ENCODE measurements at places on chromosomes 1 and 21.

GRCh38 chr1:41754540-41754939, 164.2 kb downstream of the HIVEP3 start:
- peak; percentile 73 for DNase-seq

DNA sequence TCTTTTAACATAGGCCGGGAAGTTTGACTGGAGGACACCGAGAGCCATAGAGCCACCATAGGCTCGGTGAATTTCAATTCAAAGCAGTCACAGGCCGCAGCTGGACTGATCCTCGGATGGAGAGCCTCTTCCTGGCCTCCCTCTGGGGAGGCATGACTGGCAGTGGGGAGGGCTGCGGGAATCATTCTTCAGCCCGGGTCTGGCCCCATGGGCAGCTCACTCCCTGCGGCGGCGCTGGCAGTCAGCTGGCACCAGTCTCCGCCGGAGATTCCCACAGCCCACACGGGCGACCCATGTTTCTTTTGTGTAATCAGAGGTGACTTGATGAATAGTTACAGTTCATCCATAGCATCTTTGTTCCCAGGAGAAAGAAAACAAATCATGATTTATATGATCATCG, 10.6 kb downstream of the ESPN start:
- no peak for DNase-seq

- no peak for DNase-seq
Observed at GRCh38 chr21:27814226-27814625, 847.3 kb upstream of the ADAMTS5 start.

DNA sequence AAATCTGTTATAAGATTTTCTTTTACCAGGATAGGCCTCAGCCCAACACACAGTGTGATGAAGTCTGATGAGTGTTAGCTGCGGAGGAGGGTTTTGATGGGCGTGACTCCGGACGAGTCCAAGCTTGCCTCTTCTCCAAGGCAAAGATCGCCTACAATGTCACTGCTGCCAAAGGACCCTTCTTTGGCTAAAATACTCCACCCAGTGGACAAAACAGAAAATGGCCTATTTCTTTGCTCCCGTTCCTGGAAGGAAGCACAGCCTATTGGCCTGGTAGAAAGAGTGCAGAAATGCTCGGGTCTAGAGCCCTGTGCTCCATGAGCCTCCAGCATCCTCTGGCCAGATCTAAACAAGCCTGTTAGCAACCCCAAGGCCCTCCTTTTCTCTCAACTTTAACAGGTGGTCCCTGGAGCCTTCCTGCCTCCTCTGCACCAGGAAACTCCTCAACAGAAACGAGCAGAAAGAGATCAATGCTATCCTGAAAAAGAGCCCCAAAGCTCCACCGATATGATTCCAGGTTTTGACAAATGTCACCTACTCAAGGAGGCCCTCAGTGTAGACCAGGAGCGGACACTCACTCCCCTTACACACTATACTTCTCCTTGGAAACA, 3.4 kb upstream of the CASQ2 start:
- peak; percentile 68 for DNase-seq

DNA sequence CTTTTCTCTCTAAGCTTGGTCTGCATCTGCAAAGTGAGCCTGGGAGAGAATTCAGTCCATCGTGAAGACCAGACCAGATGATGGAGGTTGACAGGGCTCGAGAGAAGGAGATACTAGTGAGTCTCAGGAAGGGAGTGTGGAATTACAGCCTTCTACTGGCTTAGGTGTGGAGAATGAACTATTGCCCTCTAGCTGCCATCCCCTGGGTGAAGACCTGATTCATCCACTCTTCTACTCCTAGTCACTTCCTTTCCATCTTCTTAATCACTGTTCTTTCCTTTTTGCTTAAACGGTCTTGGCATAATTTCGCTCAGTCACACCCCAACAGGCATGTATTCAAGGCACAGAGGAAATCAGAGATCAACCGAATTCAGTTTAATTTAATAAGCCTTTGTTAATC, 34.0 kb upstream of the HSD17B7 start:
- no peak for DNase-seq

DNA sequence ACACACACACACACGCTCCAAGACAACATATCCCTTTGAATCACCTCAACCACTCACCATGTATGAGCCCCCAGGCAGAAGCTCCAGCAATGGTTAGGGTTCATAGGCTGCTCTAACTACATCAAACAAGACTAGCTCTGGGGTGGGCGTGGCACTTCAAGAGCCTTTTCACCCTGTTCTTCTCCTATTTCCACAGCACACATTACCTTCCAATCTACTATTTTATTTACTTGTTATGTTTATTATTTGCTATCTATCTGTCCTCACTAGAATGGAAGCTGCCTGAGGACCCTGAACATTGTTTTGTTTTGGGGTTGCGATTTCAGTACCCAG, 28.7 kb downstream of the TRABD2B start:
- no peak for DNase-seq

DNA sequence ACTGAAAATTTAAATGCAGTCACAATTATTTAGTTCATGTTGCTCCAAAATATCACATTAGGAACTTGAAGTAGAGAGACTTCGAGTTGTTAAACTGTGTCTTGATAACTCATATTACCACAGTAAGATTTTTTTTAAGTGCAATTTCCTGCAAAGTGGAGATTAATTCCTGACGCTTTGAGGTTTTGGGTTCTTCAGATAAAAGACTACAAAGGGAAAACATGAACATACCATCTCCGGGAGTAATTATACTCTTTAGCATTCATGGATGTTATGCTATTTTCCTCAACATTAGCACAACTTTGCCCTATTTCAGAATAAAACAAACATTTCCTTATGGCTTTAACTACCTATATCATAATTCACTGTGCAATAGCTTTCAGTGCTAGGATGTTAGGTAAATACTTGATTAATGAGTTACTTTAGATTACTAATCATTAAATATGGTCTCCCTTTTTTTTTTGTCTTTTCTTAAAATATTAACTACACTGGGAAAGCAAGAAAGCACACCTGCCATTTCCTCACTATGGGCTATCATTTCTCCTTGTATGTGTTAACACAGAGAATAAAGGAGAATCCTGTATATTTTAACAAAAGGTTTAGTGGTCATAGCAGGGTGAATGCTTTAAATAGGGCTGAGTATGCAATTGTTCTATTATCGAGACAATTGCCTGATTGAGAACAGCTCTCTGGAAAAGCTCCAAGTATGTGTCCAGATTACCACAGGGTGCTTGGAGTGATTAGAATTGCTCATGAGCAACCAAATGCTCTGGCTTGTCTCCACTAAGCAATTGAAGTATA, 252.5 kb upstream of the C1orf105 start:
- DNase-seq, result peak; percentile 20

DNA sequence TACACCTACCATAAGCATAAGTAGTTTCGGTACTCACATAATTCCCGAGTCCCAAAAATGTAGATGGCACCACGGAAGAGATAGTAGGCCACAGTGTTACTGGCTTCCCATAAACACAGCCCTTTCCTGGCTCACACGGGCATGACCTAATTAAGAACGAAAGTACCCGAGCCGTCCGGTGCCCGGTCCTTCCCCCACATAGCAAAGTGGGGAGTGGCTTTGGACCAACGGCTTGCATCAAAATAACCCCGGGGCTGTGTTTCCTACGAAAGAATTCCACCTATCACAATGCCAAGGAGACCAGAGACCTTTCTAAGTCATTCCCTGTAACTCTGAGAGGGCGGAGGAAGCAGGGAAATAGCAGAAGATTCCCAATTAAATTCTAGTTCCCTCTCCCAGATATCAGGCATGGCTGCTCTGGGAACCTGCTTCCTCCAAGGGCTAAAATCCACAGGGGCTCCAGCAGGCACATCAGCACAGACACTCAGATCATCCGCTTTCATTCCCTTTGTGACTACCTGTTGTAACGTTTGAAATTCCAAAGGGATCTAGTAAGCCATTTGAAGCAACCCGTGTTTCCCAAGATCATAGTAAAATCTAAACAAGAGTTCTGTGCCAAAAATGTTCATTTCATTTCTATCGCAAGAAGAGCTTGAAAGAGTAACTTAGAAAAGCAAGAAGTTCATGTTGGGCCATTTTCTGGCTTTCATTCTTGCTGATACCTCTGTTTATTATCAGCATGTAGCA, at the start of gene TMPRSS3:
TMPRSS3 (minus strand) TSS at position 148 of the 747 bp plus-strand sequence. CDS start 635 bp downstream, outside the sequence.
- no peak for DNase-seq

GRCh38 chr1:228717081-228717480, 18.2 kb upstream of the RHOU start:
- no peak for DNase-seq

DNA sequence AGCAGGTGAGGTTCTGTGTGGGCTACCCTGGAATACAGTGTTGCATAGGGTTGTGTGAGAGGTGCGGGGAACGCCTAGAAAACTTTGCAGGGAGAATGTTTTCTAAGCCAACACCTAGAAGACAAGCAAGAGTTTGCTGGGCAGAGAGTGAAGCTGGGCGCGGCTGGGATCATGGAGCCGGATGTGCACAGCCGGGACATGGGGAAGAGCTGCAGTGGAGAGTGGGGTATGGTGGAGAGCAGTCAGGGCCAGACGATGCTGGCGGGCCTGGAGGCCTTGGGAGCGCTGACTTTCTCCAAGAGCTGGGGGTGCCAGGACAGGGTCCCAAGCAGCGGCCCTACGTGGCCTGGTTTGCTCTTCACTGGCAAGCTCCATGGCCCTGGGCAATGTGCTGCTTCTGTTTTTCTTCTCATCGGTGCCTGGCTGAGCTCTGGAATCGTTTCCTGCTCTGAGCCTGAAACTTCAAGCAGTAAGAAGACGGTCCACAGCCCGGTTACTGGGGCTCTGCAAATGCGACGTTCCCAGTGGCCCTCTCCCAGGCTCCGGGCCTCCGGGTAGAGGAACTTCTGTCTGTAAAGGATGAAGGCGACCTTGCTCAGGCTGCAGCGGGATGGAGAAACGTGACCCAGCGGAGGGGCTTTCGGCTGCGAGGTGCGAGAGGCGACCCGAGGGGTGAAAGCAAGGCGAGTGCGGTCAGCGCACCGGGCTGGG, 51.9 kb upstream of the CD34 start:
- DNase-seq, result no peak

GRCh38 chr1:39295901-39296300, 91.4 kb downstream of the MACF1 start:
- no peak for DNase-seq

DNA sequence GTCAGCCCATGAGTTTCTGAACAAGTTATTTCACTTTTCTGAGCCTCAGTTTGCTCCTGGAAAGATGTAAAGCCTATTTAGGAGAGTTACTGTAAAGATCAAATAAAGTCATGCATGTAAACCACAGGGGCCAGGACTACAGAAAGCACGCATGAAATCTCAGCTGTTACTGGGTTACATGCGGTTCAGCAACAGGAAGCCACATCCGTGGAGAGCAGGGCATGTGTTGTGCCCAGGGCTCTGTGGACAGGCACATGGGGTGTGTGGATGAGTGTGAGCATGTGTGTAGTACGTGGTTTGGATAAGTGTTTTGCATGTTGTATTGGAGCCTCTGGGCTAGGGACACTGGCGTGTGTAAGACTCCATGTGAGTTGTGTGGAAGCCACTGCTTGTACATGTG, 2.2 kb upstream of the EPHA2 start:
- peak; percentile 59 for DNase-seq

GRCh38 chr1:169739980-169740379, 6.1 kb upstream of the SELE start:
- DNase-seq, result no peak

GRCh38 chr21:37899146-37899545, 17.1 kb downstream of the KCNJ6 start:
- no peak for DNase-seq

- no peak for DNase-seq
Observed at GRCh38 chr1:30840904-30841598, 67.5 kb downstream of the SDC3 start.

GRCh38 chr1:53346814-53347176, 18.9 kb upstream of the LRP8 start:
- DNase-seq, result no peak

GRCh38 chr1:17356387-17357026, 15.5 kb upstream of the PADI6 start:
- no peak for DNase-seq

- no peak for DNase-seq
Observed at GRCh38 chr1:192949783-192950182, 109.4 kb downstream of the UCHL5 start.

GRCh38 chr21:44568667-44569556, 4.6 kb upstream of the KRTAP10-4 start:
- no peak for DNase-seq

- no peak for DNase-seq
Observed at GRCh38 chr1:8086055-8086454, 59.9 kb upstream of the ERRFI1 start.

GRCh38 chr1:238826891-238827290, 559.5 kb upstream of the CHRM3 start:
- no peak for DNase-seq

- peak; percentile 61 for DNase-seq
Observed at GRCh38 chr1:20248971-20249612, 41.6 kb upstream of the VWA5B1 start.

GRCh38 chr21:41974752-41975053, 20.9 kb upstream of the C2CD2 start:
- no peak for DNase-seq

GRCh38 chr1:247102381-247102780, 1.8 kb downstream of the ZNF669 start:
- no peak for DNase-seq

DNA sequence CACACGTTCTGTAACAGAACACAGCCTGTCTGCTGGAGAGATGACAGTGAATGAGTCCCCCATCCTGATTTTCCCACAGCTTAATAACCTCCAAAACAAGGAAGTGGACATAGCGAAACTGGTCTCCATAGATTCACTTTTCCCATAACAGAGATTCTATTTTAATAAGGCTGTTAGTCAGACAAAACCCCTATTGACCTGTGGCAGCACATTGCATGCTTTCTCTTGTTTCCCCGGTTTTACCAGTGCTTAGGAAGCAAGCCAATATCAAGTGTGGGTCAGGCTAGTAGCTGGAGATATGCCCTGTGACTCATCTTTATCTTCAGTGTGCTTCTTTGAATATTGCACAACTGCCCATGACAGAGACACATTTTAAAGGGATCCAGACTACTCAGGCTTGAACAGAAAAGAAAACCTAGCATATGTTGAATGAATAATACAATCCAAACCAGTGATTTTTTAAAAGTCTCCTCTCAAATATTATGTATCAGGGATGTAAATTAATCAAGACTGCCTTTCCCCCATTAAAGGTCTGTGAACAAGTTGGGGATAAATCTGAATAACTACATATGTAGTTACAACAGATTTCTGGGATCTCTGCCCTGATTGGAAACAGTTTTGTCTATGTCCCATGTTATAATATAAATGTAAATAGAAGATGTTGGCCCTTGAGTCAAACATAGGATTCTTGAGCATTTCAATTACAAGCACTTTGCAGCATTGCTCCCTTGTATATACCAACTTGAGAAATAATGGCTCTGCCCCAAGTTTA, 11.9 kb upstream of the CLDN8 start:
- no peak for DNase-seq

GRCh38 chr1:201254625-201255478, 28.5 kb upstream of the PKP1 start:
- peak; percentile 19 for DNase-seq

DNA sequence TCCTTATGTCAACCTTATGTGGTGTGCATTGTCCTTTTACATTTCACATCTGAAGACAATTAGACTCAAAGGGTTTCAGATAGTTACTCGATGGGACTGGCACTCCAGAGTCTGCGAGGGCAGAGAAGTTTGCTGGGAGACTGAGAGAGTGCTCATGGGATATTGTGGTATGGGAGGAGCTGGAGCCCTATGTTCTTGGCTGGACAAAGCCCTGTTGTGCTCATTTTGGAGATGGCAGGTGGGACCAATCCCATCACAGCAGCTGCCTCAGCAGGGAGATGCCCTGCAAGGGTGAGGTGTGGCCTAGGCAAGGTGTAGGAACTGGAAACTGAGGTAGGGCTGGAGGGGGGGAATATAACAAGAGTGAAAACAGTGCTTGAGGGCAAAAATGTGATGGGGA, 43.5 kb upstream of the CRNN start:
- DNase-seq, result no peak

- no peak for DNase-seq
Observed at GRCh38 chr21:46049890-46050667, 47.8 kb upstream of the COL6A2 start.
